ENCODE measurements at places on chromosomes 16 and 17.

- DNase-seq, result no peak
These were observed 13.0 kb downstream of the KATNB1 start for GRCh38 chr16:57748596-57748995.

GRCh38 chr17:28497931-28498330, 8.2 kb upstream of the FOXN1 start:
- DNase-seq, result peak; percentile 34

- DNase-seq, result no peak
These were observed 132.3 kb upstream of the IRX3 start for GRCh38 chr16:54418903-54419302.

- no peak for DNase-seq
These were observed 40.5 kb upstream of the GCSH start for GRCh38 chr16:81136390-81137335.

DNA sequence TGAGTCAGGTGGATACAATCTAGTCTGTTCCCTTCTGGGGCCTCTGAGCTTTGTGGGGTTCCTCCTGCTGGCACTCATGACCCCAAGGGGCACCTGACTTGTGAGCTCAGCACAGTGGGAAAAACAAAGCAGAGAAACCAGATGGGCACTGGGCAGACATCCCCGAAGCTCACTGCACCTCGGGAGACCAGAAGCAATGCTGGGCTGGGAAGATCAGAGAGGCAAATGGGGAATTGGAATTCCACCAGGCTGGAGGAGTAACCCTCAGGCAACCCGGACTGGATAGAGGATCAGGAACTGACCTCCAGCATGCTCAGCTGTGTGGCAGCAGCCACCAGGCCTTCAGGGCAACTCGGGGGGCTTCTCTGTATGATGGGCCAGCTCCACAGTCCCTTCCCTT, 50.3 kb downstream of the ABCC12 start:
- no peak for DNase-seq

- peak; percentile 99 for DNase-seq
These were observed at the start of gene KPNA2 for GRCh38 chr17:68035523-68036303. Gene KPNA2 (plus strand): TSS chr17:68035735. CDS start chr17:68037133, 1,398 bp downstream.

DNA sequence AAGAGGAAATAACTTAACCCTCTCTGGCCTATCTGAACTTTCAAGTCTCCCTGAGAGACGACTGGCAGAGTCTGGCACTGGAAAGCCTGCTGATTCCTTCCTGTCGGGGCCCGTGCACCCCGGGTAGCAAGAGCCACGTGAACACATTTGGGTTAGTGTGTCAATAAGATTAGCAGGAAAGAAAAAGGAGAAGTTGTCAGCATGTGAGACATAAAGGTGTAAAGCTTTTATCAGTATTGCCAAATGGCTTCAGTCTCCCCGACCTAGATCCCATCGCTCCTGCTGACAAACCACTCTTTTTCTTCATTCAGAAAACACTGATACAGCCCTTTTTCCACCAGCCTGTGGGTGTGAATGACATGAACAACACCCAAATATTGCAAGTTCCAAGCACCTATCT, 74.4 kb downstream of the CCT6B start:
- DNase-seq, result no peak

DNA sequence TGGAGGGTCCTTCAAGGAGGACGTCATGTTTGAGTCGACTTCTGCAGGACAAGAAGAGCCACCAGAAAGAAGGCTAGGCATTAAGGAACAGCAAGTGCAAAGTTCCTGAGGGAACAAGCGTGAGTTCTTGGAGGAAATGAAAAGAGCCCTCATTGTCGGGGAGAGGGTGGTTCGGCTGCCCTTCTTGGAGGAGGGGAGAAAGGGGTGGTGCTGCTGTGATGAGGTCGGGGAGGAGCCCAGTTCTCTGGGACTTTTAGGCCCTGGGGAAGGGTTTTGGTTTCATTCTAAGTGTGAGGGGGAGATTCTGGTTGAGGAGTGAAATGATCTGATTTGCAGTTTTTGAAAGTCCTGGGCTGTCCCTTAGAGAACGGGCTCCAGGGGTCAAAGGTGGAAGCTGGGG, 4.1 kb downstream of the BICDL2 start:
- DNase-seq, result no peak

DNA sequence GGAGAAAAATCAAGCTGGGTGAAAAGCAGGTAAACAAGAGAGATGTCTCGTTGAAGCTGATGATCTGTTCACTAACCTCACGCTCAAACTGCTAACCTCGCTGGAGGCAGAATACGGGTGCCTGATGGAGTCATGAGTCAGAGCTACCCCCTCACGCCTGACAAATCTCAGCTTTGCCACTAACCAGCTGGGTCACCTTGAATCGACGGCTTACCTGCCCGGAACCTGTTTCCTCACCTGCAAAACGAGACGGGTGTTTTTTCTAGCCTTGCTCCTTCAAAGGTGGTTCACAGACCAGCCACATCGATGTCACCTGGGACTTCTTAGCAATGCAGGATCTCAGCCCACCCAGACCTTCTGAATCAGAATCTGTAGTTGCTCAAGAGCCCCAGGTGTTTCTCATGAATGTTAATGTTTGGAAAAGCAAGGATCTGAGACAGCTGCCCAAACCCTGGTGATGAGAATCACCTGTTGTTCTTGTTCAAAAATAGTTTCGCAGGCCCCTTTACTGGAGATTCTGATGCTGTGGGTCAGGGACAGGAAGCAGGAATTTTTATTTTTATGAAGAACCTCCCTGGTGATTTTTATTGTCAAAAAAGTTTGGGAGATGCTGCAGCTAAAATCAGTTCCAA, 56.9 kb downstream of the MARCHF10 start:
- DNase-seq, result no peak

- no peak for DNase-seq
These were observed 530 bp upstream of the CCL22 start for GRCh38 chr16:57358086-57358420.

- DNase-seq, result no peak
These were observed 36.7 kb downstream of the ARHGAP17 start for GRCh38 chr16:24978370-24978914.

- DNase-seq, result no peak
These were observed 7.2 kb downstream of the RASL10B start for GRCh38 chr17:35738519-35739133.

DNA sequence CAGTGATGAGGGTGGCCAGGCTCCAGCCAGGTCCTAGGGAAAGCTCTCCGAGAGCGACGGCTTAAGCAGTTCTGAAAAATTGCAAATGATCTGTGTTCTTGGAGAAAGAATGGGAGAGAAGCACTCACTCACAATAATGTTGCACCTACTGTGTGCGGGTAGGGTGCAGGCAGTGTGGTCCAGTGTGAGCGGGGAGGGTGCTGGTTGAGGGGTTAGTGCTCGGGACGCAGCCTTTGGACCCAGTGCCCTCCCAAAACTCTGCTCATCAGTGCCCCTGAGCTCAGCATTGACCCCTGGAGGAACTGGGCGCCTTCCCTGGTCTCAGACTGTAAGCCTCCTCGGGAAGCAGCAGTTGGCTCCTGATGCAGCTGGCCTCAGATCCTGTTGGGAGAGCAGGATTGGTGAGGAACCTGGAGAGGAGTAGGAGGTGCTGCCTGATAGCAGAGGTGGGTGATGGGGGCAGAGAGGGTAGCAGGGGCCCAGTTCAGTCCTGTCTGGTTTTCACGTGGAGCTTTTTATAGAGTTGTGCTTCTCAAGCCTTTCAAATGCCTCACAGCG, 23.6 kb upstream of the ZNF750 start:
- no peak for DNase-seq

GRCh38 chr16:78930561-78930960, 670.0 kb downstream of the MAF start:
- no peak for DNase-seq

- DNase-seq, result no peak
These were observed 467.7 kb downstream of the SOX9 start for GRCh38 chr17:72588561-72588960.

DNA sequence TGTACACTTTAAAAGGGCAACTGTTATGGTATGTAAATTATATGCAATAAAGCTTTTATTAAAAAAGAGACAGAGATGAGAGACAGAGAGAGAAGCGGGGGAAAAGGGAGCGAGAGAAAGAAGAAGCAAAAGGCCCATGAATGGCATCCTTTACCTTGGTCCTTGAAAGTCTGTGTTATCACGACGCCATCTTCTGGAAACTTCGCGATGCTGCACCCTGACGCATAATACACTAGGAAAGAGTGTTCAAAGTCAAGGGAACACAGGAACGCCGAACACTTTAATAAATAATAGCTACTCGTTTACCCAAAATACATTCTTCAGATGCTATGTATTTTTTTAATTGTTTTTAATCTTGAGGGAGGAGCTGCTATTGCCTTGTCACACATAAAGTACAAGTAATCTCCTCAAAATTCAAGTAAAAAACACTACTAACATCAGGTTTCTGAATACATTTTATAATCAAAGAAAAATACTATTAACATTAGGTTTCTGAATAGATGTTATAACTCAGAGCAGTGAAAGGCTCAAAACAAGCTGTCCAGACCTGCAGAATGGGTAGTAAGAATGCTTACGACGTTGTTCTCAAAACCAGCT, 23.0 kb upstream of the SLC38A8 start:
- DNase-seq, result no peak

GRCh38 chr16:85825326-85825725, 25.8 kb downstream of the COX4I1 start:
- no peak for DNase-seq

DNA sequence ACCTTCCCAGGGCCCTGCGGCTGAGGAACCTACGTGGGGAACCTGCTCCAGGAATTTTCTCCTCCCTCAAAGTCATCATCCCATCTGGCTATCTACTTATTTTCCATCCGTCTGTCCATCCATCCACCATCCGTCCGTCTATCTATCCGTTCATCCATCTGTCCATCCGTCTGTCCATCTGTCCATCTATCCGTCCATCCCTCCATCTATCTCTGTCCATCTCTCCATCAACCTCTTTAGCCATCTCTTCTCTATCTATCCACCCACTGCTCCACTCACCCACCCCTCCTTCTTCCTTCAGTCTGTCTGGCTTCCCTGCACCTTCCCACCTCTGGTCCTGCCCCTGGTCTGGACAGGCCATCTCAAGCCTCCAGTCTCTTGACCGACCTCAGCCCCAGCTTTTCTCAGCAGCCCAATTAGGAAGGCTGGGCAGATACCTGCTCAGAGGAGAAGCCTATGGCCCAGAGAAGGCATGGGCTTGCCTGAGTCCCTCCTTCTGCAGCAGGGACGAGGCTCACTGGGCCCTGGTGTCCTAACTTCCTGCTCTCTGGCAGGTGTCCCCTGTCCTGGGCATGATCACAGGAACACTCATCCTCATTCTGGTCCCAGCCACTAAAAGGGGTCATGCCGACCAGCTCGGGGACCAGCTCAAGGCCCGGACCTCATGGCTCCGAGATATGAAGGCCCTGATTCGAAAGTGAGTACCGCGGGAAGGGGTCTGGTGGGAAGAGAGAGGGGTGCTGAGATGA, 23.0 kb downstream of the MYBBP1A start:
- no peak for DNase-seq

DNA sequence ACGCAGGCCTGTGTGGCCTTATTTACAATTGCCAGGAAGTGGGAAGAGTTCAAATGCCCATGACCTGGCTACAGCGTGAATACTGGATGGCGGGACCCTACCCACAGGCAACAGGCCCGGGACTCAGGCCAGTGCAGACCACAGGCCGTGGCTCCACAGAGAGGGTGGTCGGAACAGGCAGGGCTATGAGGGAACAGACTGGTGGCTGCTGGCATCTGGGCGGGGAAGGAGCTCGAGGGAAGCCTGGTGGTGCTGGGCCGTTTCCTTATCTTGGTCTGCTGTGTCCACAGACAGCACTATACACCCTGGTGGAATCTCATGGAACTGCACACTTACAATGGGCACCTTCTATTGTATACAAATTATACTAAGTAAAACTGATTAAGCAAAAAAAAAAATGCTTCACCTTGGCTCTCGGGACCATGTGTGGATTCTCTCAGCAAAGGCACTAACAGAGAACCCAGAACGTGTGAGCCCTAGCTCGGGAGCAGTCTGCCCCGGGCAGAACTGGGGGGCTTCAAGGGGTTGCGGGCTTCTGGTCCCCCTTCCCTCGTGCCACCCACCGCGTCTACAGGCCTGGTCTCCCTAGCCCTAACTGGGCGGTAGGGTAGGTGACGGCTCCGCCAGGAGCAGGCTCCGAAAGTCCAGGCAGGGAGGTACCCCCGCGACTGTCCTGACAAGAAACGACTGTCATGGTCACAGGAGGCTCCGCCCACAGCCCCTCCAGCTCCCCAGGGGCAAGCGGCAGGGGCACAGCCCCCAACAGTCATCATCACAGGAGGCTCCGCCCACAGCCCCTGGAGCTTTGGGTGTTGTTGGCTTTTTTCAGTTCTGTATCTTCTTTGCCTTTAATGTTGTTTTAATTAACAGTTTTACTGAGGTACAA, 21.8 kb downstream of the CEP131 start:
- peak; percentile 30 for DNase-seq

GRCh38 chr17:78130090-78130436, 508 bp upstream of the TMC8 start:
- no peak for DNase-seq

DNA sequence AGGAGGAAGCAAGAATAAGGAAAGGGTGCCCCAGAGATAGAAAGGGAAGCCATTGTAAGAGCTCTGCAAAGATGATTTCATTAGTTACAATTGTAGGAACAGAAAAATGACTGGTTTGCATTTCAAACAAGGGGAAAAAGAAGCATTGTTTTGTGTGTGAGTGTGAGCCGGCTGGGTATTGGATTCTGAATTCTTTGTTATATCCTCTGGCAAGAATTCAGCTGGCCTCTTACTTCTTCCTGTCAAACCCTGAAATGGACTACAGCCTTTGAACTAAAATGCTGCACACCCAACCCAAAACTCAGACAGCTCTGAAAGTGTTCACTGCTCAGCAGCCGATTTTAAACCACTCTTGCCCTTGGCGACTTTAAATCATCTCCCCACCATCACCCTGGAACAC, 461.3 kb downstream of the PMP22 start:
- DNase-seq, result no peak
